ENCODE measurements at places on chromosomes 5 and 9.

DNA sequence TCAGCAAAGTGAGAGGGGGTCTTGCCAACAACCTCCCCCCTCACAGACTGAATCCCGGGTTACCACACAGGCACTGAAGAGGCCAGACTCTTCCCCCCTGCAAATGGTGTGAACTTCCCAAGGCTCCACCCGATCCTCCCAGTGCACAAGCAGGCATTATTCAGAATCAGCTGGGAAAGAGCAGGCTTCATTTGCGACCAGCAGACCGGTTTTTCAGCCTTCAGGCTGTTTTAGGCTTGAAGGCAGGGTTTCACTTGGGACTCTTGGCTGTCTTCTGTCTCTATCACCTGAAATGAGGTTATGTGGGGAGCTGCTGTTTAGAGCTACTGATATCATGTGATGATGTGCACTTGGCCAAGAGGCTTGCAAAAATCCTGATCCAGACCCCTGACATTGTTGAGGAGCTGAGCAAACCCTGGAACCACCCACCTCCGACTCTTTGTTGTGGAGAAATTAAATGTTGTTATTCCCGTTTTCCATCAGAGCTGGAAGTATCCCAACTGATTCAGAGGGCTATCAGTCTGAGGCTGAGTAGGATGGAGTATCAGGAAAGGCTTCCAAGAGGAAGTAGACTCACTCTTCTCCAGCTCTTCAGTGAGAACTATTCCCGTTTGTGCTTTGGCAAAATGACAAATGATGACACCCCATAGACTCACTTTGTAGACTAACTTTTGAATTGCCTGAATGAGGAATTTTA lies 63.3 kb upstream of the ZFR start:
- DNase-seq: no peak

GRCh38 chr5:14025569-14026286 lies 81.2 kb upstream of the DNAH5 start:
- DNase-seq: no peak

DNA sequence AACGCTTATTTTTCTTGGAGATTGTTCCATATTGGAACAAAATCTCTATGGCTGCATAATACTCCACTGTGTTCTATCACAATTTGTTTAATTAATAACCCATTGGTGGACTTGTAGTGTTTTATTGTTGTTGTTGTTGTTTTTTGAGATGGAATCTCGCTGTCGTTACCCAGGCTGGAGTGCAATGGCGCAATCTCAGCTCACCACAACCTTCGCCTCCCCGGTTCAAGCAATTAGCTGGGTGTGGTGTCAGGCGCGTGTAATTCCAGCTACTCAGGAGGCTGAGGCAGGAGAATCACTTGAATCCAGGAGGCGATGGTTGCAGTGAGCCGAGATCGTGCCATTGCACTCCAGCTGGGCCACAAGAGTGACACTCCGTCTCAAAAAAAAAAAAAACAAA lies 38.7 kb downstream of the SPRY4 start:
- DNase-seq: no peak

GRCh38 chr5:178350361-178351220 lies 118.0 kb upstream of the PHYKPL start:
- no peak for DNase-seq

Measured in activated T-helper 1 cell treated with Interleukin-2 at 50 U/mL for 16 hours (primary cell).